ENCODE measurements at places on chromosomes 13 and 19.

DNA sequence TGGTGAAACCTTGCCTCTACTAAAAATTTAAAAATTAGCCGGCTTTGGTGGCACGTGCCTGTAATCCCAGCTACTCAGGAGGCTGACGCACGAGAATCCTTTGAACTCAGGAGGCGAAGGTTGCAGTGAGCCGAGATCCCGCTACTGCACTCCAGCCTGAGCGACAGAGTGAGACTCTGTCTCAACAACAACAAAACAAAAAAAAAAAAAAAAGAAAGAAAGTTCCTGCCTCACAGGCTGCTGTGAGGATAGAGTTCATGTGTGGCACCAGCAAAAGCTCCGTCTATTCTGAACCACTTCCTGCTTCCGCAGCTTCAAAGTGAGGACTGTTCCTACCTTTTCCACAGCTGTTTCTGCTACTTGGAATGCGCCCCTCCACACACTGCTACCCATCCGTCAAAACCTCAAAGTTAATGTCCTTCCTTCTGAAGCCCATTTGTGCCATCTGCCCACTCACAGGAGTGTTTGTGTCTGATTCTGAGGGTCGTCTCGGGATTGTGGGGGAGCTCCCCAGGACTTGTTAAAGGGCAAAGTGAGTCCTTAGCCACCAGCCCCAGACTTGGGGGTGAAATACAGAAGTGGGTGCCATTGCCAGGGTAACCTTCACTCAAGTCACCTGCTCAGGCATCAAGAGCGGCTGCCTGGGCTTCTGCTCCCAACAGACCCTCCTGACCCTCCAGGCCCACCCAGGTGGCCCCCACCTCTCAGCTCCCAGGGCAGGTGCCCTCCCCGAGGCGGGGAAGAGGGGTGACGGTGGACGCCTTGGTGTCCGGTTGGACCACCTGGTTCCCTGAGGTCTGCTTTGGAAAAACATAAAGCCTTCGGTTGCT is 2.9 kb downstream of the MFSD12 start:
- DNase-seq, result no peak

DNA sequence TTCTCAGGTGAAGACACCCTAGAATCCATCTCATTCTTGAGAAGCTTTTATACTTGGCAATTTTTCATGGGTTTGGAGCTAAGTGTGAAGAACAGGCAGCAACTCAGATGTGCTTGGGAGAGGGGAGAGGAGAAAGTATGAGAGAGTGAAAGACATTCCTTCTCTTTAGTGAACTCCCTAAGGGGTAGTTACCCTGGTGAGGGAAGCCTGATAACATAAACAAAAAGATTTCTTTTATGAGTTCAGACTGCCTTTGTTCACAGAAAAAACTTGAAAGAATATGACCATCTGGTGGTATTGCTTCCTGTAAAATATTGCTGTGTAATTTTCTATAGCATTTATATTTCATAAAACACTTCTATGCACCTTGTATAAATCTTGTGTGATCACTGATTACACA is at the start of gene STOML3:
STOML3 (minus strand) TSS at position 139 of the 400 bp plus-strand sequence; CDS start at position 29, 110 bp downstream.
- DNase-seq, result peak; percentile 10

- DNase-seq, result no peak
These were observed 74.7 kb downstream of the SPACA7 start for GRCh38 chr13:112450904-112451240.

GRCh38 chr13:77492982-77493381 is 42.5 kb upstream of the SCEL start:
- peak; percentile 54 for DNase-seq

DNA sequence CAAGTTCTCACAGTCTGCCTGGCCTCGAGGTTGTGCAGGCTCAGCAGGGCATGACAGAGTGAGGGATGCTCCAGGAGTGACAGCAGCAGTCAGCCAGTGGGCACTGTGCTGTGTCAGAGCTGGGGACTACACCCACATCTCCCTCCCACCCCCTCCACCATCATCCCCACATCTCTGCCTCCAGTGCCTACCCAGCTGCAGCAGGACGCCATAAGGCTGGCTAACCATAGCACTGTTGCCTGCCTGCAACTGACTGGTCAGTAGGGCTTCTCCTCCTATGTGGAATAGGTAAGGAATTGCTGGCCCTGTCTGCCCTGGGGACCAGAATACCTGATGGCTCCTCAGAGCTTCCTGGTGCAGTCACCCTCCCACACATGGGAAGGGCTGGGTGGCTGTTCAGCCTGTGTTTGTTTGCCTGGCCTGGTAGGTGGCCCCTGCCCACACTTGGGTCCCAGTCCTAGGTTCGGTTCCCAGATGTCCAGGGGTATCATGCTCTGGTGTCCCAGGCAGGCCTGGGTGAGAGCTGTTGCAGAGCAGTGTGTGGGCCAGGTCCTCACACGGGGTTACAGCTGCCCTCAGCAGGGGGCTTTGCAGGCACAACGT is 15.7 kb downstream of the GPI start:
- no peak for DNase-seq

DNA sequence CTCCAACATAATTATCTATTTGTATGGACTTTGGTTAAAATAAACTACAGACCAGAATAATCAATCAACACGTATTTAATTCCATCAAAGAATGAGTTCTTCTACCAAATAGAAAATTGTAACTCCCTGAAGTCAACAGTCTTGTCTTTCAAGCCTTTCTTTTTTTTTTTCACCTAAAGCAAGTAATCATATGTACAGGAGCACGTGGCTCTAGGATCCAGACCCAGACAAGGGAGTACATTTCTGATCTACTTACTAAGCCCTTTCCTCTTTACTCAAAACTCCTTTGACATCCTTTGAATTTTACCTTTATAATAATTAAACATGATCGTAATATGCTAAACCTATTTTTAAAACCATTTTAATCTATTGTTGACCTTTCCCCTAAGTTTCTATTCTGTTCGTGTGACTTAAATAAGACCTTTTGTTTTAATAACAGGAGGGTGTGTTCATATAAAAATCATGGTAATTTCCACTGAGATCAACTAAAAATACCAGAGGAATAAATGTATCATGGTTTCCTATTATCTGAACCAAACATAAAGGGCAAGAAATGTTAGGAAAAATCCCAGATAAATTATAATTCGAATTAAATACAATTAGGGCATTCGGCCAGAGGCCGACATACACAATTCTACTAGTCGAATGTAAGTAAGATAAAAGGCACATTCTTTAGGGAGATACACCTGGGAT is 1.7 kb downstream of the SLC7A1 start:
- no peak for DNase-seq

DNA sequence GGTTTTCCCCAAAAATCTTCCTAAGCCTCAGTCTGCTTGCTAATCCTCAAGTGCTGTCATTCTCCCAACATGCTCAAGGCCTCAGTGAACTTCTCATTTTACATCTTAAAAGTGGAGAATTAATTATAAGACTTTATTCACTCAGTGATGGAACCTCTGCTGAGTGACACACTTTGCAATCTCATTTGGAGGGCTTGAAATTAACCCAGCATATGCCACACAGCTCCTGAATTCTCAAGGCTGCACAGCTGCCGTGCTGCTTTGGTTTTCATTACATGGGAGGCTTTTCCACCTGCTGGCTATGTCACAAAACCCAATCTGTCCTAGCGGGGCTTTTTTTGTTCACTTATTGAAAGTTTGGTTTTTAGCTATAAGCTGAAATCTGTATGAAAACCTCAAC is 28.3 kb upstream of the SERPINE3 start:
- DNase-seq, result no peak

- DNase-seq, result peak; percentile 70
These were observed 4.9 kb upstream of the ZFP36 start for GRCh38 chr19:39401549-39402345.

- DNase-seq, result no peak
These were observed 211.0 kb downstream of the EFNB2 start for GRCh38 chr13:106324444-106324843.

DNA sequence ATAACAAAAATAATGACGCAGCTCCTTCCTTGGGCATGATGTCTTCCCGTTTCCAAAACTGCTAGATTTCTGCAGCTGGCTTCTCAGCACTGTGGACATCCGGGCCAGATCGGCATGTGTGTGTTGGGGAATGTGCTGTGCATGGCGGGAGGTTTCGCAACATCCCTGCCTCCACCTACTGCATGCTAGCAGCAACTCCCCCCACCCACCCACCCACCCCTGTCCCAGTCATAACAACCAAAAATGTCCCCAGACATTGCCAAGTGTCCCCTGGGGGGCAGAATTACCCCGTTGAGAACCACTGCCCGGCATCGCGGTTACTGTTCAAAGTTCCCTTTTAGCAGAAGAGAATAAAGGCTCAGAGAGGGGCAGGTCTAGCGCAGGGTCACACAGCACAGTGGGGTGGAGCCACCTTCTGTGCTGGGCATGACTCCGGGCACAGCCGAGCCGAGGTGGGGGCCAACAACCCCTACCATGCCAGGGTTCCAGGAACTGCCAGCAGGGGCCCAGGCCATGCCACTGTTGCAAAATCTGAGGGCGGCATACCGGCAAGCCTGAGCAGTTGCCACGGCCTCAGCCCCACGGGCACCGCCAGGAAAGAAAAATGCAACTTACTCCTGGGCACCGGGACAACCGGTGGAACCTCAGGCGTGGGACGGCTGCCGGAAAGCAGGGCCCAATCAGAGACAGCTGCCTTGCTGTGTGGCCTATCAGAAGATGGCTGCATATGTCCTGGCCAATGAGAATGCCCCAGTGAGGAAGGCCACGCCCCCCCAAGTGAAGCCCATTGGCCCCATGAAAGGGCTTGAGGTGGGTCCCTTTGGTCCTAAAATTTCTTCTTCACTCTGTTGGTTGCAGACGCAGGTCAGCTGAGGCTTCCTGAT is 22.5 kb upstream of the NFIC start:
- peak; percentile 90 for DNase-seq

- DNase-seq, result no peak
These were observed 364.2 kb upstream of the SLC10A2 start for GRCh38 chr13:103430368-103430767.
